ENCODE measurements at places on chromosomes 6 and 20. TPM values are rescaled to one million over a fixed set of nuclear protein-coding genes. Genes with fewer than 3 reads are reported as not detected.

Gene ZC2HC1B
- total RNA-seq: not detected

Gene EPB41L1
- 16.0 TPM for total RNA-seq

GRCh38 chr6:9388596-9388995 is 953.3 kb upstream of the SLC35B3 start:
- no peak for DNase-seq

GRCh38 chr6:150169609-150170008 is 26.8 kb downstream of the PPP1R14C start:
- DNase-seq: no peak

- no peak for DNase-seq
Observed at GRCh38 chr6:92114091-92114675, 1305.2 kb downstream of the EPHA7 start.
